ENCODE measurements at places on chromosomes 2 and 18. TPM values are rescaled to one million over a fixed set of nuclear protein-coding genes. Genes with fewer than 3 reads are reported as not detected.

BMP10 gene
- total RNA-seq = not detected

DNA sequence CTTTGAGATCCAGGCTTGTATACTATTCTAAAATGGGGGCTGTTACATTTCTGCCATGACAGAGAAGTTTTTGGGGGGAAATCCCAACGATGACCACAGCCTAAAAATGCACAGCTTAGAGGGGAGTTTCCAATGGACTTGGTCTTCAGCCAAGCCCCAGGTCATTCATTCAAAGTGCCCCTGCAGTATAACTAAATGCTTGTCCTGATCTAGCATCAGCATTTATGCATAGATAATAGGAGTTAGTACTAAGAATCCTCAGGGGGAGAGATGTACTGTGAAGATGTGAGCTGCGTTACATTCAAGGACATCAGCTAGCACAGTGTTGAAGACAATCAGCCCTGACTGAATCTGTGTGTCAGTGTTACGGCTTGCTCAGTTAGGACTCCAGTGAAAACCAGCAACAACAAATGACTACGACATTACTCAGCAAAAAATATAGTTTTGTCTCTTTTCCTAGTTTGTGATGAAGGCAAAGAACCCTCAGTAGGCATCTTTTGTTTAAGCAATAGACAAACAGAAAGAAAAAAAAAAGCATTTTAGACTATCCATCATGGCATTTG is 160.9 kb downstream of the ZEB2 start:
- no peaks in the 10 kb centered on the region for H3K36me3 ChIP-seq
- H3K4me3 ChIP-seq = no peak overlapping the region
- no peaks in the 10 kb centered on the region for H3K4me1 ChIP-seq

DNA sequence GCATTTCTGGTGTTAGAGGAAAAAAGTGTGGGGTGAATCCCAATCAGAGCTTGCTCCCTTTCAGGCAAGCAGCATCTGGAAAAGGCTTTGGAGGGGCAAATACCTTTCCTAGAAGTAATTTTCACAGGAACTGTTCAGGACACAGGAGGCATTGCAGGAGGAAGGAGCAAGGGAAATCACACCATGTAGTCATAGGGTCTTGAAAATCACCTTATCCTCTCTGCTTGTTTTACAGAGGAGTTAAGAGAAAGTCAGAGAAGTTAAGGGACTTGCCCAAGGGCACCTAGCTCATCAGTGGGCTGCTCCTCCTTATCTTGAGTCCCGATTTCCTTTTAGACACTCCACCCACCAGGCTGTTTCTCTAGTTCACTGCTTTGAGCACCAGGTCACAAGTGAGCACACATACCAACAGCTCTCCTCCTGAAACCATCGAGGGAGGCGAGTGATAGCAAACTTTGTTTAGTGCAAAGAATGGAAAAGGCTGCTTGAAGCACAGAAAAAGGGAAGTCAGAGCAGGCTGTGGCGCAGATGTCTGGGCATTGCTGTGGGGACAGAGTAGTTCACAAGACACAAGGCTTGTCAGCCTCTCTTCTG is 89.2 kb upstream of the CXCR4 start:
- H3K4me1 ChIP-seq = no peaks in the 10 kb centered on the region
- no peak overlapping the region for H3K27ac ChIP-seq
- H3K4me3 ChIP-seq = no peak overlapping the region
- H3K36me3 ChIP-seq = no peaks in the 10 kb centered on the region
- no peak for DNase-seq
- H3K27me3 ChIP-seq = no peaks in the 10 kb centered on the region

DNA sequence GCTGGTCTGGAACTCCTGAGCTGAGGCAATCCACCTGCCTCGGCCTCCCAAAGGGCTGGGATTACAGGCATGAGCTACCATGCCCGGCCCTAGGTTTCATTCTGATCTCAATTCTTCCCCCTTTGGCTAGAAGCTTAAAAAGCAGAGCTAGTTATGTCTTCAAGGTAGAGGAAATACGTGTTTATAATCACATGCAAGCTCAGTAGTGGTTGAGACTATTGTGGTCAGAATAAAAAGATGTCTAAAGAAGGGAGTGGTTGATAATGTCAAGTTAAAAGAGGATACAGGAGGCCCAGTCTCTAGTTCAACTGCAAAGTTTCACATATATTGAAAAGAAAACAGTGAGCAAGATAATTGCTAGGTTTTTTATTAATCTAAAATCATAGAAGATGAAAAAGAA is 807.8 kb upstream of the ACVR2A start:
- no peak overlapping the region for H3K4me3 ChIP-seq
- H3K36me3 ChIP-seq = no peaks in the 10 kb centered on the region
- no peaks in the 10 kb centered on the region for H3K27me3 ChIP-seq
- DNase-seq = no peak
- H3K27ac ChIP-seq = no peak overlapping the region

DNA sequence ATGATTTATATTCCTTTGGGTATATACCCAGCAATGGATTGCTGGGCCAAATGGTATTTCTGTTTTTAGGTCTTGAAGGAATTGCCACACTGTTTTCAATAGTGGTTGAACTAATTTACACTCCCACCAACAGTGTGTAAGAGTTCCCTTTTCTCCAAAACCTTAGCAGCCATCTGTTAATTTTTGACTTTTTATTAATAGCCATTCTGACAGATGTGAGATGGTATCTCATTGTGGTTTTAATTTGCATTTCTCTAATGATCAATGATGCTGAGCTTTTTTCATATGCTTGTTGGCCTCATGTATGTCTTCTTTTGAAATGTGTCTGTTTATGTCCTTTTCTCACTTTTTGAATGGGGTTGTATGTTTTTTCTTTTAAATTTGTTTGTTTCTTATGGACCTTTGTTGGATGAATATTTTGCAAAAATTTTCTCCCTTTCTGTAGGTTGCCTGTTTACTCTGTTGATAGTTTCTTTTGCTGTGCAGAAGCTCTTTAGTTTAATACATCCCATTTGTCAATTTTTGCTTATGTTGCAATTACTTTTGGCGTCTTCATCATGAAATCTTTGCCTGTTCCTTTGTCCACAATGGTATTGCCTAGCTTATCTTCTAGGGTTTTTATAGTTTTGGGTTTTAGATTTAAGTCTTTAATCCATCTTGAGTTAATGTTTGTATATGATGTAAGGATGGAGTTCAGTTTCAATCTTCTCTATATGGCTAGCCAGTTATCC is 119.7 kb upstream of the XIRP2 start:
- peaks cover 25% of the 10 kb centered on the region for H3K4me1 ChIP-seq
- no peaks in the 10 kb centered on the region for H3K36me3 ChIP-seq
- H3K27me3 ChIP-seq = no peaks in the 10 kb centered on the region
- no peak overlapping the region for H3K4me3 ChIP-seq
- no peak for DNase-seq

DNA sequence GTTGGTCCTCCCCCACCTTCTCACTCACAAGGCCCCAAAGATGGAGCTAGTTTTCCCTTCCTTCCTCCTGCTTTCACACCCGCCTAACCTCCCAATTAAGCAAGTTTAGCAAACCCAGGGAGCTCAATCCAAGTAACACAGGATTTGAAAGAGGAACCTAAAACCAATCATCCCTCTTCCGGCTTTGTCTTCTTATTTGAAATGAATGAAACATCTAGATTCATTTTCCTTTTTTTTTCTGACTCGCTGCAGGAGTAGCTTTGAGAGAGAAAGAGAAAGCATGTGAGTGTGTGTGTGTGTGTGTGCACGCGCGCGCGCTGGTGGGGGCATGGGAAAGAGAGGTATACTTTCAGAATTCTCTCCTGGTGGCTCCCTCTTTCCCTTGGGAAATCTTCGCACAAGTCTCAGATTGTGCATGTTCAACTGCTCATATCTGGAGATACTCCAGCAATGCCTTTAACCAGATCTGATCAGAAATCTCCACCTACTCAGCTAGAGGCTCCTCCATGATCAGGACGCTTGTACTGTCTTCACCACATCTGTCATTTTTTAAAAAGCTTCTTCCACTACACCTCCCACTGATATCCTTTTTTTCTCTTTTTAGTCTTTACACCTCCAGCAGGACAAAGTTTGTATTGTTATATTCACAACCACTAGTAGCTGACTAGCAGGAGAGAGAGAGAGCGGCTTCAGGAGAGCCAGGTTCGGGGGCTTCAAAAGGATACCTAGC is 1.7 kb downstream of the SLC8A1 start:
- no peaks in the 10 kb centered on the region for H3K36me3 ChIP-seq
- H3K27ac ChIP-seq = no peak overlapping the region
- DNase-seq = no peak
- no peak overlapping the region for H3K4me3 ChIP-seq
- peaks cover 33% of the 10 kb centered on the region for H3K27me3 ChIP-seq

DNA sequence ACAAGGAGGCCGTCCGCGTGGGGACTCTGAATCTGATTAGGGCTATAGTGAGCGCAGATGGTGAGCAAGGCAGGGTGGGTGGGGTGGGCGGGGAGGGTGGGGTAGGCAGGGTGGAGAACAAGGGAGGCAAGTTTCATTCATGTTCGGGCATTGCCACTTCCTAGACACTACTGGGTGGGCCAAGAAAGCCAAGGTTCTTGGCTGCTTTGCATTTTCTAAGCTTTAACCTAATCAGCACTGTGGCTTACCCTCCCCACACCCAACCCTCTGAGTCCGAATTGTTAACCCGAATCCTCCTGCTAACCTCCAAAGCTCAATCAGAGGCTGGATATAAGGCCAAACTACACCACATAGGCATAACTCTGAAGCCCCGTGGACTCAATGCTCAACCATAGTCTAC is 18.1 kb downstream of the MROH2A start:
- no peak for DNase-seq
- no peak overlapping the region for H3K4me3 ChIP-seq
- no peaks in the 10 kb centered on the region for H3K27me3 ChIP-seq
- no peaks in the 10 kb centered on the region for H3K36me3 ChIP-seq
- H3K4me1 ChIP-seq = no peaks in the 10 kb centered on the region

ITPRIPL1 gene
- 16.1 TPM for total RNA-seq

- DNase-seq = no peak
- H3K27me3 ChIP-seq = peaks cover 13% of the 10 kb centered on the region
- no peaks in the 10 kb centered on the region for H3K4me1 ChIP-seq
- H3K27ac ChIP-seq = no peak overlapping the region
Observed at GRCh38 chr18:28284132-28284531, 107.2 kb upstream of the CDH2 start.

- no peak overlapping the region for H3K4me3 ChIP-seq
- no peak overlapping the region for H3K27ac ChIP-seq
- H3K27me3 ChIP-seq = no peaks in the 10 kb centered on the region
- H3K36me3 ChIP-seq = no peaks in the 10 kb centered on the region
- no peaks in the 10 kb centered on the region for H3K4me1 ChIP-seq
Observed at GRCh38 chr2:42844901-42845821, 52.8 kb upstream of the HAAO start.

DHRS9 gene
- total RNA-seq = not detected

AMER3 gene
- 0.19 TPM for total RNA-seq

GPN1 gene
- 43.5 TPM for total RNA-seq

FAM124B gene
- total RNA-seq = 2.0 TPM

SP9 gene
- total RNA-seq = 0.11 TPM

DNA sequence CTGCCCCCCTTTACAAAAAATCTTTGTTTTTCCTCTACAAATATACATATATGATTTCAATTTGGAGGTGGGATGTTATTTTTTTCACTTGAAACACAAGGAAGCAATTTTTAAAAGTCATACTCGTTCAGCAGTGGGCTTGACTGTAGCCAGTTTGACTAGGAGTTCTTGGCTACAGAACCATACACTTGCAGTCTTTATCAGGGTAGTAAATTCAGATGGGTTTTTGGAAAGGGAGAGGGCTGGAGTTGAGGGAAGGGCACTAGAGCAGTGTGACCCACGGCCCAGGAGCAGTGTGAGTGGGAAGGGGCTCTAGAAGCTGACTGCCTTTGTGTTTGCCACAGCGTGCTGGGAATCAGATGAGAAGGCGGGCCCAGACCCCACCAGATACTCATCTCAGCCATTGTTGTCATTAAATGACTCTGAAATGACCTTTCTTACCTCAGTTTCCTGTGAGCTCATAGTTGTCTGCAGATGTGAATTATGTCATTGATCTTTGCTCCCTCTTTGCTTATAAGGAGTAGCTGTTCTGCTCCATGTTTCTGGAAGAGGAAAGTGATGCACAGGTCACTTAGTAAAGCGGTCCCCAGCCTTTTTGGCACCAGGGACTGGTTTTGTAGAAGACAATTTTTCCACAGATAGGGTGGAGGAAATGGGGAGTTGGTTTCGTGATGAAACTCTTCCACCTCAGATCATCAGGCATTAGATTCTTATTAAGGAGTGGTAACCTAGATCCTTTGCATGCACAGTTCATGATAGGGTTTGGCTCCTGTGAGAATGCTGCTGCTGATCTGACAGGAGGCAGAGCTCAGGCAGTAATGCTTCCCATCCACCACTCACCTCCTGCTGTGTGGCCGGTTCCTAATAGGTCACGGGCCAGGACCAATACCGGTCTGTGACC is 116.8 kb downstream of the SPTBN1 start:
- H3K36me3 ChIP-seq = no peaks in the 10 kb centered on the region
- peaks cover 9% of the 10 kb centered on the region for H3K4me1 ChIP-seq
- H3K4me3 ChIP-seq = no peak overlapping the region
- H3K27me3 ChIP-seq = no peaks in the 10 kb centered on the region

- no peak overlapping the region for H3K4me3 ChIP-seq
- H3K27ac ChIP-seq = no peak overlapping the region
- H3K27me3 ChIP-seq = no peaks in the 10 kb centered on the region
- no peaks in the 10 kb centered on the region for H3K36me3 ChIP-seq
Observed at GRCh38 chr2:212958757-212959295, 192.6 kb downstream of the IKZF2 start.

CD207 gene
- total RNA-seq = not detected

GRCh38 chr2:83534416-83534815 is 924.7 kb downstream of the SUCLG1 start:
- H3K27ac ChIP-seq = no peak overlapping the region
- no peak for DNase-seq
- no peaks in the 10 kb centered on the region for H3K27me3 ChIP-seq
- no peaks in the 10 kb centered on the region for H3K36me3 ChIP-seq
- peaks cover 3% of the 10 kb centered on the region for H3K4me1 ChIP-seq

DNA sequence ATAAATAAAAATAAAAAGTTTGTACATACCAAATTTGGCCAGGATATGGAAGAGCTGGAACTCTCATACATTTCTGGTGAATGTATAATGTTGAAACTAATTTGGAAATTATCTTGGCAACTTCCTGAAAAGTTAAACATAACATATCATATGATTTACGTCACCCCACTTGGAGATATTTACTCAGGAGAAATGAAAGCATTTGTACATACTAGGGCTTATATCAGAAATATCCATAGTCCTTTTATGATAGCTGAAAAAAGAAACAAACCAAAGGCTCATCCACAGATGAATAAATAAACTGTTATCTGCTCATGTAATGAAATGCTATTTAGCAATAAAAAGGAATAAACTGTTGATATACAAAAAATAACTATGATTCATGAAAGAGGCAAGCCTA is 318.2 kb upstream of the NRXN1 start:
- no peak overlapping the region for H3K27ac ChIP-seq
- H3K4me1 ChIP-seq = no peaks in the 10 kb centered on the region
- DNase-seq = no peak
- no peaks in the 10 kb centered on the region for H3K36me3 ChIP-seq
- no peaks in the 10 kb centered on the region for H3K27me3 ChIP-seq

GRCh38 chr2:117945296-117945695 is 68.6 kb downstream of the CCDC93 start:
- no peak overlapping the region for H3K27ac ChIP-seq
- no peaks in the 10 kb centered on the region for H3K4me1 ChIP-seq
- no peak overlapping the region for H3K4me3 ChIP-seq
- H3K27me3 ChIP-seq = no peaks in the 10 kb centered on the region
- DNase-seq = no peak

- H3K27me3 ChIP-seq = peaks cover 9% of the 10 kb centered on the region
- H3K27ac ChIP-seq = no peak overlapping the region
- peak overlapping the region; percentile 72 for H3K4me3 ChIP-seq
- DNase-seq = no peak
Observed at GRCh38 chr2:235492850-235493344, 946 bp upstream of the AGAP1 start.

Data from H1 (cell line).